ENCODE measurements at places on chromosomes 13 and 19.
A peak's percentile ranks its signal among the peaks of the same experiment; 100 is the strongest.

DNA sequence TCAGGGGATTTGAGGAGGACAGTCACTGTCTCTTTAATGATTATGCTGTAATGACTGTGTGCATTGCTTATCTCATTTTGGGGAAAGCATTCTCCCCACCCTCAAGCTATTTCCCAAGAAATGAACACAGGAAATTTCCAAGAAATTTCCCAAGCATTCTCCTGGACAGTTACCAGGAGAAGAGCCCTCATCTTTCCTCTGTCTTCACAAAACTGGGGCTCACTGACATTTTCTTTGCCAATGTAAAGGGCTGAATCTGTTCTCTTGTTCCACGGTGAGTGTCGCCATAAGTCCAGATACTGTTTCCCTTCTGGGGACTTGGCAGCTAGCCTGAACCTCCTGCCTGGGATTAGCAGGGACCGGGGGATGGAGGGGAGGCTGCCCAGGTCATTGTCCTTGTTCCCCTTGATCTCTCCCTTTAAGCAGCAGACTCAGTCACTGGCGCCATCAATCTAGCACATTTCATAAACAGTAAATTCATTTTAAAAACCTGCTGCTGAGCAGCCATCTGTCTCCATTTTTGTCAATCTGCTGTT lies 172.8 kb downstream of the DNAJC15 start:
- DNase-seq = no peak

- no peak for DNase-seq
Observed at GRCh38 chr13:20101467-20102316, 59.2 kb downstream of the GJA3 start.

DNA sequence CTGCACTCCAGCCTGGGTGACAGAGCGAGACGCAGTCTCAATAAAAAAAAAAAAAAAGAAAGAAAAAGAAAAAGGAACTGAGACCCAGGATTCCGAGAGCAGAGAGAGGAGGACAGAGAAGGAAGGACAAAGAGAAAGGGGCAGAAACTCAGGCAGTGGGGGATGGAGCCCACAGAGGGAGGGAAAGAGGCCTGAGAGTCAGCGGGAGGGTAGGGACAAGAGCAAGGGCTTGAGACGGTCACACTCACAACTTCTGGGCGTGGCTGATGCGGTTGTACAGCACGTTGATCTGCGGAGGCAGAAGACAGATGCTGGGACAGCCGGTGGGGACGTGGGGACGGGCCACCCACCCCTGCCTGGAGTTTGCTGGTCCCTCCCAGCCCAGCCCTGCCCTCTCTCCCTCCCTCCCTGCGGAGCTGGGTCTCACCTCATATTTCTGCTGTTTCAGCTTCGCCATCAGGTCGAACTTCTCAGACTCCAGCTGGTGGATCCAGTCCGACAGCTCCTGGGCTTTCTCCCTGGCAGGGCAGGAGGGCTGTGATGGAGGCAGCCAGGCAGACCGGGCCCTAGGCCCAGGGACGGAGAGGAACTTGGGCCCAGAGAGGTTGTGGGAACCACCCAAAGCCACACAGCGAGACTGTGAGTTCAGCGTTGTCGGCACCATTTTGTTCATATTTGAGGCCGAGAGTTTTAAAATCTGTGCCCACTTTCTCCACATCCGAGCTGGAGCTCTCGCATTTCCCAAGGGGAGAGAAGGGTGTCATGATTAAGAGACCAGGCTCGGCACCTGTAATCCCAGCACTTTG lies 15.2 kb downstream of the TNNT1 start:
- DNase-seq = no peak

GRCh38 chr13:111005808-111006505 lies 91.1 kb upstream of the ANKRD10 start:
- no peak for DNase-seq

DNA sequence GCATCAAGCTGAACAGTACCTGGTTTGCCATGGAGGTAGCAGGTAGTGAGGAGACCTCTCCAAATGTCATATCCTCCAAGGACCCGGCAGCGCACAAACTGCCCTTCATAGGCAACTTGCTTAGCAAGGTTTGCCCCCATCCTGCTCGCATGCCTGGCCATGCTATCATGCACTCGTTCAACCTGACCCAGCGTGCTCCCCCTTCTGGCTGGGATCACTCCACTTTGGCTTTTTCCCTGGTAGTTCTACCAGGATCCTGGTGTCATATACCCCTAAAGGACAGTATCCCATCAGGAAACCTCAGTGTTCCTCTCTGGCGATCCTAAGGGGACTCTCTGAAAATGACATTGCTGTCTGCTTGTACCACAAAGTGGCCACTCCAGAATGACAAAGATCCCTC lies 38.6 kb upstream of the ZNF30 start:
- peak; percentile 26 for DNase-seq

DNA sequence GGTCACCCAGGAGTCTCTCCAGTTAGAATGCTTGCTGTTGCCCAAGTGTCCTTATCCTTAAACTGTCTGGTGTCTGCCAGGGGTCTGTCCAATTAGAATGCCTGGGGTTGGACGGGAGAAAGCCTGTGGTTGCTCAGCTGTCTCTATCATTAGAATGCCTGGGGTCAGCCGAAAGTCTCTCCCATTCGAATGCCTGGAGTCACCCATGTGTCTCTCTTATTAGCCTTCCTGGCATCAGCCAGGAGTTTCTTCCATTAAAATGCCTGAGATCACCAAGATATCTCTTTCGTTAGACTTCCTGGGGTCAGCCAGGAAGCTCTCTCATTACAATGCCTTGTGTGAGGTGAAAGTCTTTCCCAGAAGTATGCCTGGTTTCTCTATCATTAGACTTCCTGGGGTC lies 1521.0 kb downstream of the UQCRFS1 start:
- DNase-seq = no peak

DNA sequence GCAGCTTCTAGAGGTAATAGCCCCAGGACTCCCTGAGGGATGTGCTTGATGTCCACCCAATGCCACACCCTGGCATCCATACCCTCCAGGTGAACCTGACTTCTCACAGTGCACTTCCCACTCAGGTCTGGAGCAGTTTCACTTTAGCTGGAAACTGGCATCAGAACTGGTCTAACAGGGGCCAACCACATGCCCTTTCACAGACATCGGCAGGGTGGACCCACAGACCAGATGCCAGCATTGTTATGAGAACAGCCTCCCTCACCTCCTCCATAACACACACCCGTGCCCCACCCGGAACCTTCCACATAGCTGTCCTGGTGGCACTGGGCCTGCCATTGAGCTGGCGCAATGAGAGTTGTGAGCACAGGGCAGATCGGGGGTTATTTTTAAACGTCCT lies 77.4 kb upstream of the GPR12 start:
- no peak for DNase-seq

DNA sequence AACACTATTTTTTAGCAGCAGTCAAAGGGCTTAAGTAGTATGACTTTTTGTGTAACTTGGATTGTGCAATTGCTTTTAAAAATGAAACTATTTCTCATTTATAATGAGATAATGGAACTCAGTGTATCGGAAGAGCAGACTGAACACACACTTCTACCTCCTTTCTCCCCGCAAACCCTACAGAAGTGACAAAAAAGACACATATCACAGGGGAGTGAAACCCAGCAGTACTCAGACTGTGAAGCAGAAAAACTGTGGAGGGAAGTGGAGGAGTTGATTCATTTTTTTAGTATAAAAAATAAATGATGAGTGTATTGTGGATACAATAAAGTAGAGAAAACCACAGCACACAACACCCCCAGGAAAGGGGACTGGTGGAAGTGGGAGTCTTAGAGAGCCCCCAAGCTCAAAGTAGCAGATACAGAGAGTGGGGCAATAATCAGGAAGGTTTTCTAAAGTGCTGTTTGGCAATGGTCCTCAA lies 9.7 kb downstream of the LPAR6 start:
- no peak for DNase-seq

GRCh38 chr13:113288880-113289279 lies 8.2 kb upstream of the LAMP1 start:
- no peak for DNase-seq

DNA sequence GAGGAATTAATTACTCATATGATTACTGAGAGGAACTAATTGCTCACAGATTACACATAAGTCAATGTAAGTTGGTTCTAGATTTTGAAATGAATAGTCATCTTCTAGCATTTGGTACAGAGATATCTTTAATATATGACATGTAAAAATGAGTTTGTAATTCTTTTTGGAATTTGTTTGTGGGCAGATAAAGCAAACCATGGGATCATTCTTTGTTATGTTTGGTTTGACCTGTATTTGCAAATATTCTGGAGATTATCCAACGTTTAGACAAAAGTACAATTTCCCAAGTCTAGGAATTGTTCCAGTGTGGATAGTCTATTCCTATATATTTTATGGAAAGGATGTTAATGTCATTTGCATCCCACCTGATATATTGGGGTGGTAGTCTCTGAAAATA lies 309.6 kb upstream of the EDNRB start:
- no peak for DNase-seq

DNA sequence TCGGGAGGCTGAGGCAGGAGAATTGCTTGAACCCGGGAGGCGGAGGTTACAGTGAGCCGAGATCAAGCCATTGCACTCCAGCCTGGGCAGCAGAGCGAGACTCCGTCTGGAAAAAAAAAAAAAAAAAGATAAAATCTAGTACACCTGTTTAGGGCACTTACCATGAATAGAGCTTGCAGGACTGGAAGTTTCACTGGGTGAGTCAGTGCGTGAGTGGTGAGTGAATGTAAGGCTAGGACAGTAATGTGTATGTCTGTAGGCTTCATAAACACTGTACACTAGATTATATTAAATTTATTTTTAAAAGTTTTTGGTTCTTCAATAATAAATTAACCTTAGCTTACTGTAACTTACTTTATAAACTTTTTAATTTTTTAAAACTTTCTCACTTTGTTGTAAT lies 22.9 kb downstream of the PPP5C start:
- no peak for DNase-seq

- DNase-seq = peak; percentile 77
Observed at GRCh38 chr19:45667620-45668341, at the start of gene GIPR. Gene GIPR, plus strand, starts transcription at chr19:45668221. Its CDS starts 1,300 bp downstream, at chr19:45669521.

DNA sequence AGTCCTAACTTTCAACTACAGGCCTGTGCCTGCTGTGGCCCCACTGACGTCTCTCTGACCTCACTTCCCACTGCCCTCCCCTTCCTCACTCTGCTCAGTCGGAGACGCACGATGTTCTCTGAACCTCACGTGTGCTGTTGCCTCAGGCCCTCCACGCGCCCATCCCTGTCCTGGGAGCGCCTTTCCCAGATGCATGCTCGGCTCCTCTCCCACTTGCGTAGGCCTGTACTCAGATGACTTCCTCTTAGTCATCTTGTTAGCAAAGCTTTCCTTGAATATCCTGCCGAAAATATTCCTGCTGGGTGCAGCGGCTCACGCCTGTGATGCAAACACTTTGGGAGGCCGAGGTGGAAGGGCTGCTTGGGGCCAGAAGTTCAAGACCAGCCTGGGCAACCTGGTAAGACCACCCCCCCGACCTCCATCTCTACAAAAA lies 9.3 kb upstream of the SYT5 start:
- no peak for DNase-seq

DNA sequence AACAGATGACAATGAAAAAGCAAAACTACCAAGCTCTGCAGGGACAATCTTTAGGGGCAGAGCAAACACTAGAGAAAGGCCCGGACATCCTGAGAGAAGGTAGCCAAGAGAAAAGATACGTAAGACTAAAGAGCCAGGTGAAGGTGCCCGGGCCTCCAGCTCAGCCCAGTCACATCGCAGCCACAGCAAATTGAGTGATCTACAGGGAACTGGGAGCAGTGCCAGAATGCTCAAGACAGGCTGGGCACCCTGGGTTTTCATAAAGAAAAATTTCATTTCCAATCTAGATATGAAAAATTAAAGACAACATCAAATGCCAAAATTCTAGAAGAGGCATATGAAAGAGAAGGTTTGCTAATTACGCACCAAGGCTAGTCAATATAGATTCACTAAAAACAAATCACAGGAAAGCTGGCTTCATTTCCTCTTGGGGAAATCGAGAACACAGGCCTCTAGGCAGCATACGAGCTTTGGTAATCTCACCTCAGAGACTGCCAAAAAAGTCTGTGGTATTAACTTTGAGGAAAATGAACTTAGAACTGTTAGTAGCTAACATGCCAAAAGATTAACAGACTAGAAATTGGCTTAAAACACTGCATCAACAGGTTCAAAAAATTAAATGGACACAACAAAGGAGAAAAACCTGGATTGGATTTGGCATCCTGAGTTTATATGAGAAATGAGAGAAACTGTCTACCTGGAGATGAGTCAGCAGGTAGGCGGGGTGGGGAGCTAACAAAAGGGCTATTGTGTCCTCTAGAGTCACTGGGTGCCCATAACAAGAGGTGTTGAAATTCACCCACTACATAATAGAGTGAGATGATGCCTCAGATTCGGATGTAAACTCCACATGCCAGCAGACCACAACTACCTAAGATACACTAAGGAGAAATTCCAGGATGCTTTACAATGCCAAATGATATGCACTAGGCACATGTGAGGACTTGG lies 6.6 kb downstream of the ANKRD10 start:
- peak; percentile 90 for DNase-seq

- DNase-seq = no peak
Observed at GRCh38 chr19:51427201-51427600, 9.8 kb upstream of the SIGLEC10 start.

DNA sequence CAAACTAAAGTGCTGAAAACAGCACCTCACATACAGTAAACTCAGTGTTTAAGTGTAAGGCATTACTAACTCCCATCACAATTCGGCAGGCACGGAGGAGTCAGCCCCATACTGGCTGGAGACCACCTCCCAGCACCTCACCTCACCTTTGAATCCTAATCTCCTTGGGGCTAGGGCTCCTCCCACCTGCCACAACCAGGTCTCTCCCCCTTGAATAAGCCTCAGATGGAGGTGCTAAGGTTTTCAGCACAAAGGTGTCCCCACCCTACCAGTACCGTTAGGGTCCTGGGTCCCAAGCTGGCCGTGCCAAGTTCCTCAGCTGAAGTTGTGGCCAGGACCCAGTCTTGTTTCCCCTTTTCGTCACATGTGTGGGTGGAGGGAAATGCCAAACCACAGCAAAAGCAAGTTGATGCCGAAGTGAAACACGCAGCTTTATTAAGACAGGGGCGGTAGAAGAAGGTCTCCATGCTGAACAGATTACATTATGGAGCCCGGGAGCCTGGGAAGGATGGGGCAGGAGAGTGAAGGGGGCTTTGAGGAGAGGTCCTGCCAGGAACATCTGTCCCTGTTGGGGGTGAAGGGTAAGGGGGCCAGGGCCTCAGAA lies at the start of gene IGFLR1:
TSS of gene IGFLR1 (minus strand) at position 332 of the 604 bp plus-strand sequence. CDS start 1,272 bp downstream, outside the sequence.
- no peak for DNase-seq

- DNase-seq = no peak
Observed at GRCh38 chr19:13968999-13969398, 16.7 kb downstream of the DCAF15 start.

DNA sequence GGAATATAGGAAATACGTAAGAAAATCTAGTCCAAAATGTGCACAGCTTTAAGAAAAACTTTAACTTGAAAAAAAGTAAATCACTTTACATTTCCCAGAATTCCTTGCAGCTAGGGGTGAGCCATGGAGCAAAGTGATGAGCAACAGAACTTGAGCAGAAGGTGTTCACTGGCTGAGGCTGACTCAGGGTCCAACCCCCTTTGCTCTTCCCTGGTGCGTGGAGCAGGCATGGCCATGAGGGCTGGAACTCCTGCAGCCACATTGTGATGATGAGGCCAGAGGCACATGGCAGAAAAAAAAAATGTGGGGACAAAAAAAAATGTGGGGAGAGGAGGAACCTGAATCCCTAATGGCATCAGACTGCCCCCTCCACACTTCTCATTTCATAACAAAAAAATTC lies 9.9 kb upstream of the PLA2G4C start:
- DNase-seq = no peak
